ENCODE measurements at places on chromosomes 11 and 22.

DNA sequence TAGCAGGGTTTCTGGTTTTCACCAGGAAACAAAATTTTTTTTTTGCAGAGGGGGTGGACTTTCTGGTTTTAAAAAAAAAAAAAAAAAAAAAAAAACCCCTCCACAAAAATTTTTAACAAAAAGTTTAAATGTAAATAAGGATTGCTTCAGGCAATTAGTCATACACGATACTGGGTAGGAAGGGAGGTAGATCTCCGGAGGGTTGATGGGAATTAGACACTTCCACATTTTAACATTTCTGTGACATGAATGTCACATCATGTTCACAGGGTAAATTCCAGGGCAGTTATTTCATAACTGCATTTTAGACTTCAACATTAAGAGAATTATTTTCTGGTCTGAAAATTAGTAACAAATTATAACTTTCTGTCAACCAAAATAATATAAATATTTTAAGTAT is 15.9 kb downstream of the NUP98 start:
- DNase-seq: no peak

- DNase-seq: no peak
Measured at GRCh38 chr22:30654361-30654760, 13.3 kb downstream of the DUSP18 start.

GRCh38 chr11:65362320-65362931 is 7.9 kb downstream of the TIGD3 start:
- DNase-seq: peak; percentile 42

DNA sequence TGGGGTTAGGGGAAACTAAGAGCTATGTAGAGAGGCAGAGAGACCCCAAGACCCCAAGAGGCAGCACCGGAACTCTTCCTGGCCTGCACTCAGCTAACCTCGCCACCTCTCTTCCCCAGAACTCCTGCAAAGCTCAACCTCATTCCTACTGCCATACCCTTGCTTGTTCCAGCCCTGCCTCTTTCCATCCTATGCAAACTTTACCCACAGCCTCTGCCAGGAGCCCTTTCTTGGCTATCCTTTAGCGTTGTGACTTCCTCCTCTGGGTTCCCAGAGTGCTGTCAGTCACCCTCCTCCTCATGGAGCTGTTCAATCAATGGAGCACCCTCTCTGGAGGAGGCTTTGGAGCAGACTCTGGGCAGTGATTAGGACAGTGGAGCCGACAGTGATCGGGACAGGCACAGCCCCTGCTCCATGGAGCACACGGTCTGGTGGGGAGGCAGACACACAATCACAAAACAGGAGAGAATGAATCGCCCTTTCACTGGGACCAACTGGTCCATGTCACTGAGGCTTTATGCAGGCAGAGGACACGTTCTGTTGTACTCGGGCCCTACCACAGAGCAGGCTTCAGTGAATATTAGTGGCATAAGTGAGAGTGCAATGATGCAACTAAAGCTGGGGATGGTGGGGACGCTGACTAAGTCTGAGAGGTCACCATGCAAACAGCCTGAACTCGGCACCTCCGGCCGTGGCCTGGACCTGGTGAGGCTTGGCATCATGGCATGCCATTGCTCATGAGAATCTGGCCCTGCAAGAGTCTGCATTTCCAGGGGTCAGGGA is 24.6 kb upstream of the P2RY2 start:
- no peak for DNase-seq

GRCh38 chr11:110314366-110315095 is 18.1 kb upstream of the RDX start:
- DNase-seq: no peak

DNA sequence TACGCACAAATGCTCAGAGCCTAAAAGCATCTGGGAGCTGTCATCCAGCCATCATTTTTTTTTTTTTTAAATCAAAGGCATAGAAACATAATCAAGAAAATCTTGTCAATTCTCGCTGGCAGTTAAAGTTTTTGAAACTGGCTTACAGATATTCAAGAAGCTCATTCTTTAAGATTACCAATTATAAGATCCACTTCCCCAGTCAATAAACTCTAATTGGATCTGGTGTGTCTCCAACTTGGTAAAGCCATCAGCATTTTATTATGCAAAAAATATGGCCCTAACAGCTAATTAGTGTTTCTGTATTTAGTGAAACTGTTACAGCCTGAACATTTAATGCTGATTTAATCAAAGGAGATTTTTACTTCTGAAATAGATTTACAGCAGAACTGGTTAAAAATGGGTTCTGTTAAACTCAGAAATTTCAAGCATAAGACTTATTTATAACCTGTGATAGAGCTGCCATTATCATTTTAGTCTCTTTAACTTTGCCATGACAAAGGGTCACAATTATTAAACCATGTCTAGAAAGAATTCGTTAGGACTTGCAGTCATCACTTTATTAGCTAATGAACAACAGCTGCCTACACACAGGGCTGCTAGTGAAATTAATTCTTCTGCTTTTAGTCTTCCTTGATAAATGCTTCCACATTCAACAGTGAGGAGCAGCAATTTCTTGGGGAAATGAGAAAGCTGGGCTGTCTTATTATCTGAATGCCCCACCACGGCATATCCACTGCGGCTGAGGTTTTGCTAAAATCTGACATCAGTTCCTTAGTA is 176.4 kb upstream of the PITPNB start:
- DNase-seq: no peak

DNA sequence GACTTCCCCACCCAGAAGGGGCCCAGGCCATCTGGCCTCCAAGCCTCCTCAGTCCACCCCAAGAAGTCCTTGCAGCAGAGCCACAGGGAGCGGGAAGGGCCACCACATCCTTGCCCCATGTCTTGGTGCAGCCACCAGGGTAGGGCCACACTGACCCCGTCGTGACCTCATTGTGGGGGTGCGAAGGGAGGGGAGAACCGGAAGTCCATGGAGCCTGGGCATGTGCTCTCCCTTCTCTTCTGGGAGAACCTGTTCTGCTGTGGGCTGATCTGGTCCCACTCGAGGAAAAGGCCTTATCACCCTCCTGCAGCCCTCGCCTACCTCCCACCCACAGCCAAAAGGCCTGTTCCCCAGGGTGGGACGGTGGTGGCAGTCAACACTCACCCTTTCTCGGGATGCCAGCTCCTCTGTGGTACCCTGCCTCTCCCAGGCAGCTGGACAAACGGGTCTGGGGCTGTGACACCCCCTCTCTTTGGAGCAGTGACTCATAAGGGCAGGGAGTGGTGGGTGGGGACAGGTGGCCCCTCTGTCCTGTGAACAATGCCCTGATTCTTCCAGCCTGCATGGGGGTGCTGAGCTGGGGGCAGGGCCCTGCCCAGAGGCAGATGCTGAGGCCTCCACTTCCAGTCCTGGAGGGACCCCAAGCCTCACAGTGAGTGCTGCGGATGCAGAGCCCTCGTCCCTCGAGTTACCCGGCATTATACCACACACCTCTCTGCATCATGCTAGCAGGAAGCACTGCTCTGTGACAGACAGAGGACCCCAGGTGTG is 14.6 kb upstream of the CTSD start:
- DNase-seq: no peak

GRCh38 chr11:113243696-113244095 is 70.7 kb upstream of the TTC12 start:
- no peak for DNase-seq

- no peak for DNase-seq
Measured at GRCh38 chr22:27419473-27419872, 382.1 kb downstream of the MN1 start.

DNA sequence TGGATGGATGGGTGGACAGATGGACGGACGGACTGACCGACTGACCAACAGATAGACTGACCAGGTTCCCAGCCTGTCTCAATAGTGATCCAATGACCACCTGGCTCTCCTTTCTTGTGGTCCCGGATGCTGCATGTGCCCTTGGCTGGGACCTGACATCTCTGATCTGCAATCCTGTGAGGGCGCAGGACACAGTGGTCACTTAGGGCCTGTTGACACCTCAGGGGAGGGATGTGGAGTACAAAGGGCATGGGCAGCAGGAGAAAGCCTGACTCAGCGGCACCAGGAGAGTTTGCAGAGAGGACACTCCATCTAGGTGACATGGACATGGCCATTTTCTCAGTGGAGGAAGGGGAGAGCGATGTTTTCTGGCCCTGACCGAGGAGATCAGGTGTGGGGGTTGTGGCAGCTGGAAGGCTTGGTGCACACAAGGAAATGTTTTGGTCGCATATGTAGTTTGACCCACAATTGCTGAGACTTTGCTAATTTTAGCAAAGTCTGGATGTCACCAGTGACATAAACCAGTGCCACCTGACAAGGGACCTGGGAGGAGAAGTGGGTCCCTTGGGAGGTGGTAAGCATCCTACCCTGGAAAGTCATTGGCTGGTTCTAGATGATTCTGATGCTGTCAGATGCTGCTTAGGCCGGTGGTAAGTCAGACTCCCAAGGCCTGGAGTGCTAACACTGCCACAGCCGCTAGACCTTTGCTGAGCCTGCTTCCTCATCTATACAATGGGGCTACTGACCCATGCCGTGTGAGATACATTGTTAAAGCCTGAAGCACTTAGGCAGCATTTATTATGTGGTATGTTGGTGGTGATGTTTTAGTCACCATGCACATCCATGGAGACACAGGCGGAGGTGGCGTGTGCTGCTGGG is 50.7 kb downstream of the CD82 start:
- no peak for DNase-seq

GRCh38 chr11:116984186-116984585 is 114.0 kb downstream of the SIK3 start:
- DNase-seq: no peak

DNA sequence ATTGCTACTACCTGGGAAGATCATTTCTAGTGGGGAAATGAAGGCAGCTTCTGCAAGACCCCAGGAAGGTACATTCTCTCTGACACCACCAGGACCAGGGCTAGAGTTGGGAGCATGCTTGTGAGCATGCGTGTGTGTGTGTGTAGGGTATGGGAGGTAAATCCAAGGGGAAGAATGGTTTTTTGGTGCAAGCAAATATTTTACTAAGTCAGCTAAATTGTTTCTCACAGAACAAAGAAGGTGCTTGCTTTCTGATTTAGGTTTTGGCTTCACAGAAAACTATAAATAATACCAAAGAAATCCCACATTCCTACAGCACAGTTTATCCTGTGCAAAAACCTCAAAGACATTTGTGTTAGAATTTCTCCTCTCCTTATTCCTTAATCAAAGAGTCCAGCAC is 344.0 kb upstream of the CCDC90B start:
- no peak for DNase-seq

DNA sequence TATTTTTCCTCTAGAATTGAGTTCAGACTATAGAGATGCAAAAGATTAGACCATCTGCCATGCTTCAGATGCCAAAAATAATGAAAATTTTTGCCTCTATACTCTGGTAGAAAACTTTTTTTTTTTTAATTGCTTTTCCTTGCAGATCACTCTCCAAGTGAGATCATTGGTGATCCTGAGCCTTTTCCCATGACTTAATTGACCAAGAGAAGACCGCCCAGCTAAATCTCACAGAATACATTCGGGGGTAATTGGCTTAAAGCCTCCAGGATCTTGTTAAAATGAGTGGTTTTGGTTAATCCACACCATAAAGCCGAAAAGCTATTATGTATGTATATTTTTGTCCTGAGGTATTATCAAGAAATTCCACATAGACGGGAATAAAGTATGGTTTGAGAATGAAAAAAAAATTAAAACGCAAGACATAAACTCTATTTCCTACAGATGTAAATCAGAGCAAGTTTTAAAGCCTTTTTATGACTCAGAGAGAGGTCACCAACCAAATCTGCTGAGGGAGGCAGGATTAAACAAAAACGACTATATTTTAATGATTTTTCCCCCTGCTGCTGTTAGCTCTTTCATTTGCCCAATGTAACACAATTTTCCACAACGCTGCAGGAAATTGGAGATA is 64.0 kb downstream of the PARVA start:
- no peak for DNase-seq

- no peak for DNase-seq
Measured at GRCh38 chr11:72012897-72013721, 14.4 kb downstream of the IL18BP start.

DNA sequence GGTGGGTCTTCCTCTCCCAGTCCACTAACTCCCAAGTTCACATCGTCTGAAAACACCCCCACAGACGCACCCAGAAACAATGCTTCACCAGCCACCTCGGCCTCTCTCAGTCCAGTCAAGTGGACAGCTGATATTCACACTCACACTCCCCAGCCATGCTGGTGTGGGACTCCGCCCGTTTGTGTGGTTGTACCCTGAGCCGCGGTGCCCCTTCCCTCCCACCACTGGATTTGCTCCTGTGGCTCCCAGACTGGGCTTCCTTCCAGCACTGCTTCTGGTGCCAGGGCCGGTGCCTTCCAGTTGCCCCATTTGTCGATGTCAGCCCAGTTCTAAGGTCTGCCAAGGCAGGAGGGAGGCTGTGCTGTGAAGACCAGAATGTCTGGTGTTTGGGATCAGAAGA is 37.9 kb upstream of the PLET1 start:
- DNase-seq: no peak

DNA sequence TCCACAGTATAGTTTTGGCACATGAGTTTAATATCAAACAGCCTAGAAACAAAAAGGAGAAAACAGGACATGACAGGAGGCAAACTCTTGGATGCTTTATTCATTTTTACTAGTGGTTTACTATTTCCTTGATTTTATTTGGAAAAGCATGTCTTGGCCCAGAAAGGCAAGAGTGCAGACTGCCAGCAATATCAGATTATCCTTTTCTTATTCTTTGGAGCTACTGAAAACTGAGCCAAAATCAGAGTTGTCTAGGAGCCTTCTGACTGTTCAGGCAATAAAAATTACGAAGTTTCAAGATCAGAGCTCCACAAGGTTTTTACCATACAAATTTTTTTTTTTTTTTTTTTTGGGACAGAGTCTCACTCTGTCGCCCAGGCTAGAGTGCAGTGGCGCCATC is 16.0 kb downstream of the CELF1 start:
- no peak for DNase-seq

- DNase-seq: no peak
Measured at GRCh38 chr11:10155793-10156490, 138.1 kb downstream of the SBF2 start.

GRCh38 chr11:8221917-8222495 is 41.7 kb downstream of the LMO1 start:
- no peak for DNase-seq

DNA sequence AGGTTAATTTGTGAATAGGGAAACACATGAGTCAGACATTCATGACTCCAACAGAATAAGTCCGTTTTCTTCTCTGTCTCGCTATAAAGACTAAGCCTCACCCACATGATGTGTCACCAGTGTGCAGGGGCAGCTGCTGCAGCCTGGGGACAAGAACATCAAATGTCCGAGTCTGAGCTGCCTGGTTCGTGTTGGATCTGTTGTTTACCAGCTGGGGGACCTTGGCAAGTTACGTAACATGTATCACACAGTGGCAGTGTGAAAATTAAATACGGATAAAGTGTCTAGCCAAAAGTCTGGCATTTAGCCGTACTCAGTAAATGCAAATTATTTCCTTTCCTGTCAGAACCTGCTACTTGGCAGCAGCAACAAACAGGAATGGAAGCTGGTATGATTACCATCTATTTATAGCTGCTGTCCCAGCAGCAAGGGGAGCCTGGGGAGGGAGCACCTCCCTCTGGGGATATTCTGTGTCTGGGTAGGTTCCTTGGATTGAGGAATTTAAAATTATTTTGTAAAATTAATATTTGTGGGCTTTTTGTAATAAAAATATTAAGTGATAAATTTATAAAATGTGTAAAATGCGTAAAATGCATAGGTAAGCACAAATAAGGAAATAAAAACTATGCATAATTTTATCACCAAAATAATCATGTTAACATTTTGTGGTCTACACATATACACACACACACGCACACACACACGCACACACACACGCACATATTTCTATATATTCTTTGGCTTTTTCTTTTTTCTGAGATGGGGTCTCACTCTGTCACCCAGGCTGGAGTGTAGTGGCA is 1.3 kb upstream of the CLDN25 start:
- no peak for DNase-seq
